ENCODE measurements at places on chromosomes 13 and 19.

- DNase-seq, result peak; percentile 41
Measured at GRCh38 chr13:96020155-96020575, 33.0 kb downstream of the UGGT2 start.

DNA sequence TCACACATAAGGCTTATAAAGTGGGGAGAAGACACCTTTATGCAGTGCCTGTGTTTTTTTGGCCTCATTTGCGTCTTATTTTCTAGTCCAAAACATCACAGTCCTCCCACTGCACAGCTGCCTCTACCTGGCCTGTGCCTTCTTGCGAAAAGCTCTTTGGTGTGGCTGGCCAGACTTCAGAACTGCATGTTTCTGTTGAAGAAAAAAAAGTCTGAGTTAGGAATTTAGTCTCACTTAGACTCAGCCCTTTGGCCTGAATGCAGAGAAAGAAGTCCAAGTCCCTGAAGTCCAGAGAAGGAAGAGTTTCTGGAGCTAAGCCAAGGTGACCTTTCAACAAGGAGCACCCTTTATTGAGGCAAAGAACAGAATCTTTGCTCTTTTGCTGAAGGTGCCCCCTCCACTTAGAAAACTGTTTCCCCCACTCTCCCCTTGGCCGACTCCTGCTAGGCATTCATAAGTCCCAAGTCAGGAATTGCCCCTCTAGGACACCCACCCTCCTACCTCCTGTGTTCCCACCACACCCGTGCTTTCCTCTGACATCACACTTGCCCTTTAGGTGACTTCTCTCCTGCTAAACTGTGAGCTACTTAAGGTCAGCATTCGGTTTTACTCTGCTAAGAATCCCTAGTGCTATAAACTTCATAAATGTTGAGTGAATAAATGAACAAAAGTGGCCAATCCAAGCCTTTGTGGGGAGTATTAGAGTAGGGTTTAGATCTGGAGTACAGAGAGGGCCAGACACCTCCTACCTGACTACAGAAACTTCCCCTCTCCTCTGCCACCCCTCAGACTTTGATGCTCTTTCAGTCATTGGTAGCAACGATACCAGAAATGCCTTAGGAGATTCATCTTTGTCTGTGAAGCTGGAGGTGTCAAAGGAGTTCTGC is 226.8 kb downstream of the LACC1 start:
- DNase-seq, result no peak

GRCh38 chr19:10991521-10992081 is 30.8 kb downstream of the SMARCA4 start:
- DNase-seq, result no peak

DNA sequence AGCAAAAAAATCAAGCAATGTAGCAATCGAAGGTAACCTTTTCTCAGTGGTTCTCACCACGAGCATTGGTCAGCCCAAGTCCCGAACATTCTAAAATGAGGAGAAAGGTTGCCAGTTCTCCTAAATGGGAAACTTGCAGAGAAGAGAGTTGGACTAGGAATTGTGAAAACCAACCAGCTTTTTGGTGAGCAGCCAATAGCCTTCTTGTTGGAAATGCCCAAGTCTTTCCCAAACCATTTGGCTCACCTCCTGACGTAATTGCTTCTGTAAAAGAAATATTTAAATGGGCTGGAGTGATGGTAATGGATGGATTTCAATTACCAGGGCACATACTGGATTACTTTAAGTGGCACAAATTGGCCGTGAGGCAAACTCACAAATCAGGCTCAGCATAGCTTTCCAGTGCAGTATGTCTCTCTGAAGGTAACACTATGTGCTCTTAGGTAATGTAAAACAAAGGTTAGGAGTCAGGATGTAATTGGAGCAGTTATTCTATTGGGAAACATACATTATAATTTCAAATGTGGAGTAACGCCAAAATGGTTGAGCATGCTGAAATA is 423.2 kb downstream of the KLF5 start:
- DNase-seq, result no peak
